Omental fat pad (tissue), 4 donors: ENCODE measurements at places on chromosomes 2 and 18.
A peak's percentile ranks its signal among the peaks of the same experiment; 100 is the strongest.

DNA sequence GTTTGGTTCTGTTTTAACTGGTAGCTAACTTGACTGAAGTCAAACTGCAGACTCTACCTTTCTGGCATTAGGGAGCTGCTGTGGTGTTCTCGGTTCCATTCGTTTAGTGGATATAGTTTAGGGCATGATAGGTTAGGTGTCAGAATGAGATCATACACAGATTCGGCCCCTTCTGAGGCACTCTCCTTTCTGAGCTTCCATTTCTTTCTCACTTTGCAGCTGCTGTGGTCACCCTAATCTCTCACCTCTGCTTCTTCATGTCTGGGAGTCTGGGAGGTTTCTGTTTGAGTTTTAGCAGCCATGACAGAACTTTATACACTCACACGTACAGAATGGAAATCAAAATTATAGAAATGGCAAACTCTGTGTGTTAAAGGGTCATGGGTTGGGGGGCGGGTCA is 122.8 kb downstream of the ATP9B start:
- no peak for DNase-seq

DNA sequence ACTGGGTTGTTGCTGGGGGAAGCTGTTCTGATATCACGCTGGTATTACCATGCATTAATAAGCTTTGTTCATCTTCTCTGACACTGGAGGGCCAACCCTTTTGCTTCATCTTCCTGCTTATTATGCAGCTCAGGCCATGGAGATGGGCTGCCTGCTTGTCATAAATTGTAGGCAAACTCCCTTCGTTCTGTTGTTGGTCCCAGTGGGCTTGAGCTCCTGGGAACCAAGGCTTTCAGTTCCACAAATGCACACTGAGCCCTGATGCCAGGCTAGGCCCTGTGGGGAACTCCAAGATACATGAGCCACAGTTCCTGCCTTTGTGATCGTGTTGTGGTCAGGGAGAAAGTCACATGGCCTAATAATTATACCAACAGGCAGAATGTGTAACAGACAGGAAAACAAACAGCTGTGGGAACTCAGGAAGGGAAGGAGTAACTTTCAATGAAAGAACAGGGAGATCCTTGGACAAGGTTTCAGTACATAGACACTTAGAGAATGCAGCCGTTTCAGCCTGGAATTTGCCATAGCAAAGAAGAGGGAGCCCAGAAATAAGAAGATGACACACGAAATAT is 49.0 kb upstream of the BCL2L11 start:
- no peak for DNase-seq

DNA sequence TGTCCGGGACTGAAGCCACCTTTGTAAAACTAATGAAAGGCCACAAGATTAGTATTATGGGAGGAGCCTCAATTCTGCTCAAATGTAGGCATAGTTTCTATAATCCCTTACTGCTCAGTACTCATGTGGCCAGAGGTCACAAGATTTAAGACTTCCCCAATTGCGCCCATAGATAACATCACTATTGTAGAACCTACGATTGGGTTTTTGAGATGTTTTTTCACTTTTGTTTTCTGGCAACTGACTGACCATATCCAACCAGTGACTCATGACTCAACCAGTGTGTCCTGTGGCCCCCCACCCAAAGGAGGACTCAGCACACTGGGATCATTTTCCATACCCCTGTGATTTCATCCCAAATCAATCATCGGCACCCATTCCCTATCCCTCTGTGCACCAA is 15.2 kb upstream of the TSPYL6 start:
- no peak for DNase-seq

DNA sequence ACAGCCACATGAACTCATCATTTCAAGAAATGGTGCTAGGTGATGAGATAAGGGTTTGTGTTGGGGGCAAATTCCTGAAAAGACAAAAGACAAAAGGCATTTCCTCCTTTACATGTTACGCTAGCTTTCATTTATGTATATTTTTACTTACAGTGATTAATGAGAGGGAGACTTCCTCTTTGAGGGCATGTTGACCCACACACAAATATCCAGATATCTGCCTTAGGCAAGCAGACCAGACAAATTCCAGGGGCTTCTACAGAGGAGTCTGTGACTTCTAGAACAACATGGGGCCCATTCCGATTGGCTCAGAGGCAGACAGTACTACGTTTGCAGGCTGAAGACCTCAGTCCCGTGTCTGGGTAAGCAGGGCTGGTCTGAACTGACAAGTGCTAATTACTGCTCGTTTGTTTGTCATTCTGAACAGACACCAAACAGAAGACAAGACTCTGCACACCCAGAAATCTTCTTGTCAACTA is 74.8 kb upstream of the ST6GAL2 start:
- DNase-seq = no peak

DNA sequence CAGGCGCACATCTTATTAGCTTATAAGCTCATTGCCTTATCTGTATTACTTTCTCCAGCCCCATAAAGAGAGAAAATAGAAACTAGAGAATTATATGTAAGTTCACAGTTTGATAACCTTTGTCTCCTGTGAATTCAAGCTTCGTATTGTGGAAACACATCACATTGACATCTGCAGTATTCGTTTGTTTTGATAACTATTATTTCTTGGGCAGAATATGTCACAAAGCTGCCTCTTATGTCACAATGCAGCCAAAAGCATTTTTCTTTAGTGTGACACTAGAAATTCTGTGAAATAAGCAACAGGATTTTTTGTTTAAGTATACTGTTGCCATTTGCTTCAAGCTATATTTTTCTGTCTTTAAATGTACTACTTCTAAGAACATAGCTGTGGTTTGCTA is 221.5 kb downstream of the DOK6 start:
- DNase-seq = no peak

DNA sequence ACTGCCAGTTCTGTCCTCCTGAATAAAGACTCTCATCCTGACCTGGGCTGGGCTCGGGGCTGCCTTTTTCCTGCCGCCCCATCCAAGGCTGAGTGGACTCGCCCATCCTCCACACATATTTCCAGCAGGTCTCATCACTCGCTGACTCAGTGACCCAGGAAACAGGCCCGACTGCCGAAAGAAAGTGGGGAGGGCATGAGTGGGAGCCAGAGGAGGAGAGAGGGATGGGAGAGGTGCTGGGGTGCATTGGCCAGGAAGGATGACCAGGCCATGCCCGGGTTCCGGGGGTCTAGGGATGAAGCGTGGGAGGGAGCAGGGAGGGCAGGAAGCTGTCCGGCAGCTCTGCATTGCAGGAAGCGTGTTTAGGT is 66.7 kb downstream of the TWIST2 start:
- DNase-seq = no peak

GRCh38 chr2:31241625-31242270 is 7.8 kb downstream of the EHD3 start:
- no peak for DNase-seq

- DNase-seq = no peak
Observed at GRCh38 chr2:199602271-199602895, 144.6 kb upstream of the SATB2 start.

- no peak for DNase-seq
Observed at GRCh38 chr18:59605633-59606192, 91.5 kb downstream of the CCBE1 start.

DNA sequence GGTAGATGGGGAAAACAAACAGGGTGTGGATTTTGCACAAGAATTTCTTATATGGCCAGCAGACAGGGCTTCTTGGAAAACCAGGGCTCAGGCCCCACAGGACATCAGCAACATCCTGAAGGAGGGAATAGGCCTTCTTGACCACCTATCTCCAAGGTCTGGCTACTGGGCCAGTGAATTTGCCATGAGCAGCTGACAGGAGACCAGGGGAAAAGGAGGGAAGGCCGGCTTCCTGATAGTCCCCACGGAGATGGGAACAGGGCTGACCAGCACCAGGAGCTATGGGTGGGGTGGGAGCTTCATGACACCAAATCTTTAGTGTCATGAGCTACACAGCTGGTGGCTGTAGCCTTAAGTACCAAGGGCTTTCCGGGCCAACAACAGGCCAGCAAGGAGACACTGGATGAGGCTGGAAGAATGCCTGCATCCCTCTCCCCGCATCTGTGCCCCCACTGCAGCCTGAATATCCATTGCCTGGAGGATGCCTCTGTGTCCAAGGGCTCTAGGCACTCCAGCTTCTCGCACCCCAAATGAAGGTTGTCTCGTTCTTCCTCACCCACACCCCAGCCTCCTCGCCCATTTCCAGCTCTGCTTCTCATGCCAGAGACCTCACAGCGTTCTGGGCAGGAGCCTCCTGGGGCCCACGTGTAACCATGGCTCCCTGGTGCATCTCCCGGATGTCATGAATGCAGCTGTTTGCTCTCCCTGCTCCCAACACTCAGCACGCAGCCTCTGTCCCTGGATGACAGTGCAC is 74.8 kb downstream of the EMX1 start:
- no peak for DNase-seq

DNA sequence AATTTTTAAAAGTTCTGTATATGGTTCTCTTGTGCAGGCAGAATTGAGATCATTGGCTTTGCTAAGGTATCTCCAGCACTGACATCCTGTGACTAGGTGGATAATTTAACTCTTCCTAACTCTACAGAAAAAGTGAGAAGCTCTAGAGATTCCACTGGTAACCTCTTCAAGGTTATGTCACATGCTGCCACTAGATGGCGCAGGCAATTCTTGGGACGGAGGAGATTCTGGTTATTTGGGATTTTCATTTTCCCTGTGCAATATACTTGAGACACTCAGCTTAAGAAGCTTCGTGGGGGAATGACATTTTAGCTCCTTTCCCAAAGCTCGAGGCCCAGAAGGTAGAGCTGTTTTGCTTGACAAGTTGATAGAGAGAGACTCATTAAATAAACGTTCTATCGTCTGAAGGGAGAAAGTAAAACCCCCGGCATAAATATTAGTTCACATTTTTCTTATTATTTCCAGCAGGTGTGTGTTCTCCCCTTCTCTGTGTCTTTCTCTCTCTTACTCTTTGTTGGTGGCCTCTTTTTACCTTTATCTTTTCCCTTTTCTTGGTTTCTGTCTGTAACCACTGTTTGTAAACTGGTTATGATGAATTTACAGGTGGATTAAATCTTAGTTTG is 26.6 kb upstream of the LANCL1 start:
- DNase-seq = peak; percentile 27
